ENCODE measurements at places on chromosomes 4 and X. TPM values are rescaled to one million over a fixed set of nuclear protein-coding genes. Genes with fewer than 3 reads are reported as not detected.

DNA sequence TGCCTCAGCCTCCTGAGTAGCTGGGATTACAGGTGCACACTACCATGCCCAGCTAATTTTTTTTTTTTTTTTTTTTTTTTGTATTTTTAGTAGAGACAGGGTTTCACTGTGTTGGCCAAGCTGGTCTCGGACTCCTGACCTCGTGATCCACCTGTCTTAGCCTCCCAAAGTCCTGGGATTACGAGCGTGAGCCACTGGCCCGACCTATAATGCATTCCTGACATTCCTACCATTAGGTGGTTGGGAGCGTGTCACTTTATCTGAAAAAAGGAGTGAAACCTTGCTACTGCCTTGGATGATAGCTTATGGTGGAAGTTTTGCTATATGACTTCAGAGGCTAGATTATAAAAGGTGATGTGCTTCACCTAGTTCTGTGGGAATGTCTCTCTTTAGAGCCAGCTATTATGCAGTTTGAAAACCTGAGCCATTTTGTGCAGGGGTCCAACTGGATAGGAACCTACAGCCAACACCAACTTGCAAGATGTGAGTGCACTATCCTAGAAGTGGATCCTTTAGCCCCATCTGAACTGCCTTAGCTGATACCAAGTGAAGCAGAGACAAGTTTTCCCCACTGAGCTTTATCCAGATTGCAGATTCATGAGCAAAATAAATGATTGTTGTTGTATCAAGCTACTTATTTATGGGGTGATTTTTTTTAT, 29.8 kb upstream of the EMCN start:
- no peak for DNase-seq

GRCh38 chrX:97132664-97133415, 249.1 kb downstream of the RPA4 start:
- no peak for DNase-seq

ARHGAP24 gene
- total RNA-seq = 122 TPM

DNA sequence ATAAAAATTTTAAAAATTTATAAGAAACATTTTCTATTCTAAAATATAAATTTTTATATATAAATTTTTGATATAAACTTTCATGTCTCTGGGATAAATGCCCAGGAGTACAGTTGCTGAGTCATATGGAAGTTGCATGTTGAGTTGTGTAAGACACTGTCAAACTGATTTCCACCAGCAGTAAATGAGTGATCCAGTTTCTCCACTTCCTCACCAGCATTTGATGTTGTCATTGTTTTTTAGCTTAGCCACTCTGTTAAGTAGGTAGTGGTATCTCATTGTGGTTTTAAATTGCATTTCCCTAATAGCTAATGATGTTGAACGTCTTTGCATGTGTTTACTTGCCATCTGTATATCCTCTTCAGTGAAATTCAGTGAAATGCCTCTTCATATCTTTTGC, 66.5 kb downstream of the MAMLD1 start:
- no peak for DNase-seq

GRCh38 chr4:159368320-159368719, 265.4 kb downstream of the RAPGEF2 start:
- no peak for DNase-seq

DNA sequence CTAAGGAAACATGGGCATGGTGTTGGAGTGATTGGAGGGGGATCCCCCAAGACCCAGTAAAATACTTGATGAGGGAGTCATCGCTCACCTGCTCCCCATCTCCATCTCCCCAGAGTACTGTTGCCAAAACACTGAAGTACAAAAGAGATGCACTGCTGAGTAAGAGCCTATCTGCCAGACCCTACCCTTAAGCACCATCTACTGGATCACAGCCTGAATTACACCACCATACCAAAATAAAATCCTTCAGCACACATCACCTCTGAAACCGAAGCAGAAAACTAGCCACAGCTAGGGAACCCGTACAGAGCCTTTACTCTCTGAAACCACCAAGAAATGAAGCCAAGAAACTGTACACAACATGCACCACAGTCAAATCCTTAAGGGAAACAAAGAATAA, 466.3 kb upstream of the ACTRT1 start:
- DNase-seq = no peak

- no peak for DNase-seq
These were observed 74.4 kb downstream of the SEC24D start for GRCh38 chr4:118761397-118762016.

RPS6KA6 gene
- total RNA-seq = 0.95 TPM

- no peak for DNase-seq
These were observed 162.4 kb downstream of the ASB9 start for GRCh38 chrX:15107367-15107988.

- DNase-seq = no peak
These were observed 60.0 kb downstream of the MAP7D2 start for GRCh38 chrX:20056704-20057103.

GRCh38 chrX:66043584-66043983, 3.7 kb upstream of the VSIG4 start:
- no peak for DNase-seq

- DNase-seq = no peak
These were observed at the start of gene TBL1X for GRCh38 chrX:9464435-9465371. TBL1X (plus strand) TSS chrX:9465058; CDS start chrX:9653587, 188,529 bp downstream.

DNA sequence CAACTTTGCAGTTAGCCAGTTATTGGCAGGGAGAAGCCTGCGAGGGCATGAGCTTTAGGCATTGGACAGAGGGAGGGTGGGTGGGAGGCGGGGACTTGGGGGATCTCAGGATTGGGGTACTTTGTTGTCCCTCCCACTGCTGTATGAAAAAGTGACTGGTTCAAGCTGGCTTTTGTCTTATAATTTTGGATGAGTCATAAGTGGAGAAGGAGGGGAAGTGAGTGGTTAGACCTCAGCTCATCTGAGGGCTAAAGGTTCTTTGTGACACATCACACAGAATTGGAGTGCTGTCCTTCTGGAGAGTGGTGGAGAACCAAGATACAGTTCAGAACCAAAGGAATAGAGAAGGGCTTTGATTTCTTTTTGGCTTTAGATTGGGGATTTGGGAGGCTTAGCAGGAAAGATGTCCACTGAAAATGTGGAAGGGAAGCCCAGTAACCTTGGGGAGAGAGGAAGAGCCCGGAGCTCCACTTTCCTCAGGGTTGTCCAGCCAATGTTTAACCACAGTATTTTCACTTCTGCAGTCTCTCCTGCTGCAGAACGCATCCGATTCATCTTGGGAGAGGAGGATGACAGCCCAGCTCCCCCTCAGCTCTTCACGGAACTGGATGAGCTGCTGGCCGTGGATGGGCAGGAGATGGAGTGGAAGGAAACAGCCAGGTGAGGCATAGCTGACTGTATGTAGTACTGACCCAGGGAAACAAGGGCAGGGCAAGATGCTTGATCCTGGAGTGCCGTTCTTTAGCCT, at the start of gene SLC4A4:
TSS of gene SLC4A4 (plus strand) at position 175 of the 748 bp plus-strand sequence.
- no peak for DNase-seq

PABPC1L2A gene
- total RNA-seq = not detected

XG gene
- 0.60 TPM for total RNA-seq

DNA sequence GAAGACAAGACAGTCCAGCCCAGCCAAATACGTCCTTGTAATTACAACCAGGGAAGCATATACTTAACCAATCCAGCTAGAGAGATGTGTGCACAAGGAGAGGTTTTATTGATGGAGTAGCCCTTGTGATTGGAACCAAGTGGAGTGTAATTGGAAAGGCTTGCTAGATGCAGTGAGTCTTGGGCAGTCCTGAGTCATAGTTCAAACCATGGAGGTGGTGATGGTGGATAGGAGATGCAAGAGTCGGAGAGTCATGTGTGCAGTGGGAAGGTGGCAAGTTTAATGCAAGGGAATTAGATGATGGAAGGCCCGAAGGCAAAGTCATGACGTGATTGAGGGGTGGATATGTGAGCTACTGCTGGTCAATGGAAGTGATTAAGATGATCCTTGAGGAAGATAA, 63.7 kb downstream of the PHEX start:
- no peak for DNase-seq

SMR3B gene
- not detected for total RNA-seq

NOA1 gene
- 15.5 TPM for total RNA-seq

MFAP3L gene
- total RNA-seq = 0.20 TPM

DRP2 gene
- 0.13 TPM for total RNA-seq

DNA sequence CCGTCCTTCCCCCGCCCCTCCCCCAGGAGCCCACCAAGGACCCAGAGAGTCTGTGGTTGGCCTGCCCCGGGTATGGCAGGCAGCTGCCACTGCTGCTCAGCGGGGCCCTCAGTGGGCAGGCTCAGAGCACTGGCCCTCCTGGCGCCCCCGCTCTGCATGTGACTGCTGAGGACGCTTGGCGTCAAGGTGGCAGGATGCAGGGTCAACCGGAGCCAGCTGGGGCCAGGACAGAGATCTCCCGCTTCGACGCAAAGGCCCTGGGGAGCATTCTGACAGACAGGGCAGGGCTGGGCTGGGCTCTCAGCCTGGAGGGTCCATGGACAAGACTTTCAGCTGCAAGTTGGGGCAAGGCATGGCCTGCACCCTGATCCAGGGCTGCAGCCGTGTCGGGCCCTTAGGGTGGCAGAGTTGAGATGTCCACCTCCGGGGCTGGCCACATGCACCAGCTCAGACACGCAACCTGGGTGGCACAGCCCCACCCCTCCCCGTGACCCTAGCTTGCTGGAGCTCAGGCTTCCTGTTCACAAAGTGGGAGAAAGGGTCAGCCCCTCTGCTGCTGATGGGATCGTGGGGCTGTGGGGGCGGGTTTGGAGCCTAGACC, 30.3 kb downstream of the LRPAP1 start:
- DNase-seq = no peak

IL15 gene
- total RNA-seq = 2.0 TPM

- DNase-seq = no peak
These were observed 44.0 kb downstream of the ARHGEF6 start for GRCh38 chrX:136736690-136737089.

All from pulmonary artery endothelial cell (primary cell).